ENCODE measurements at places on chromosomes 2 and 18.

DNA sequence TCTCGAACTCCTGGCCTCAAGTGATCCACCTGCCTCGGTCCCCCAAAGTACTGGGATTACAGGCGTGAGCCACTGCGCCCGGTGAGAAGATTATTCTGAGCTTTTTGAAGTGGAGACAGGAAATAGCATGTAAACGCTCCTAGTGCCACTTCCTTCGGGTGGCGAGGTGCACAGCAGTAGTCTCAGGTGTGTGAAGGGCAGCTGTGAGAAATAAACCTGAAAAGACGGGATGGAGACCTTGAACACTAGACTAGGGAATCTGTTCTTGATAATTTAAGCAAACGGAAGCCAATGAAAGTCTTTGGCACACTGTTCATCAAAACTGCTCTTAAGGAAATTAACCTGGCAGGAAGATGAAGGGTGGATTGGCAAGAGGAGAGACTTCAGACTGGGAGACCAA is 439 bp upstream of the PLEKHH2 start:
- no peak for DNase-seq

DNA sequence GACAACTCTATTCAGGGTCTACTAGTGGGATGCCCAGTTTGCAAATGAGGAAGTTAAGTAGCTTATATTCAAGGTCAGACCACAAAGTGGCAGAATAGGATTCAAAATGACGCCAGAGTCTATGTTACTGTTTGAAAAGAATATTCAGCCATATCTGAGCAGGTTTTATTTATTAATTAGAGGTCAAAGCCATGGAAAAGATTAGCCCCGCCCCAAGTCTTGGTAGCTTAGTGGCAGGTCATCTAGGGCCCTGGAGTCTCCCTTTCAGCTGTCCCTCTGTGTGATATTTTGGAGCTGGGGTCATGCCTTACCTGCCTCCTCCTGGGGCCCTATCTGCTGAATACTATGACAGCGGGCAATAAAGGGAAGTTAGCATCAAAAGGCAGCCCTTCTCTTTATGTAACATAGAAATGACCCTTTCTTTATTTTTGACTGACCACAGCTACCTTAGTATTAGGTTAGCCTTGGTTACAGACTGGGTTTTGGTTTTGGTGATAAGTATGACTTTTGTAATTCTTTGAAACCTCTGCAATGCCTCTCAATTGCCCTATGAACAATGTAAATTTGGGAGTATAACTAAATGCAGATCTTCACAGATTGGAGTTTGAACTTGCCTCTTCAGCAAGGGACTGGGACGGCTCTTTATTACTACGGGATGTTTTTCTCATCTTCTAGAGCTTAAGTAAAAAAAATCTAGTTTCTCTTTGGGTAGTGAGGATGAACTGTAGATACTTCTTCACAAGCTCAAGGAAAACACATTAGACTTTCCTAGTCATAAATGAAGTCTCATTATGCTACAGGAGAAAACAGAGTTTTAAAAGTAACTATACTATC is 153.0 kb upstream of the ITGA4 start:
- no peak for DNase-seq

DNA sequence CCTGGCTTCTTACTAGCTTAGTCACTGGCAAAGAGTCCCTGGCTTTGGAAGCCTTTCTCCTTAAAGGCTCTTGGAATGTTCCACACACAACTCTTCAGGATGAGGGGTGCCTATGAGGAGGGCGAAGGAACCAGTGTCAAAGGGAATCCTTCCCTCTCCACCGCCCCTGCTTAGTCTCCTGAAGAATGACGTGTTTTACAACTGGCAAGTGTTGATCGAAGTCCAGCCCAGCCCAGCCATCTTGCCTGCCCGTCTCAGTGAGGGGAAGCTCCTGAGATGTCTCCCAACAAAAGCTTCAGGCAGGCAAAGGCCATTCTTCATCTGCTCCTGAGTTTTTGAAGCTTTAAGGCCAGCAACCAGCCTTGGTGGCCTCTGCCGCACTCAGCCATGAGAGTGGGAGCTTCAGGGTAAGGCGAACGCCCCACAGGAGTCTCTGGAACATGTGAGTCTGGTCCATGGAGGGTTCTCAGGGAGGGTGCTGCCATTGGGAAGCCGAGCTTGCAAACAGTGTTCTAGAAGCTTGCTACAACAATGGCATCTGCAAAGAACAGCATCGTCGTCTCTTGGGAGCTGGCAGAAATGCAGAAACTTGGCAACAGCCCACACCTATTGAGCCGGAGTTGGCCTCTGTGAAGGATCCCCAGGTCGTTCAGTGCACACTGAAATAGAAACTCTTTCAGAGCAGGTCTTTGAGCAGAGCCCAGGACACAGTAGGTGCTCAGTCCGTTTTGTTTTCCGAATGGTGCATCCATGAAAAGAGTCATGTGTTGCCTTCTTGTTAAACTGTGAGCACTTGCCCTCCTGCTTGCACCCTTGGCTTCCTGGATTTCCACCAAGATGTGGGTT is 220.7 kb downstream of the SEPTIN10 start:
- no peak for DNase-seq

DNA sequence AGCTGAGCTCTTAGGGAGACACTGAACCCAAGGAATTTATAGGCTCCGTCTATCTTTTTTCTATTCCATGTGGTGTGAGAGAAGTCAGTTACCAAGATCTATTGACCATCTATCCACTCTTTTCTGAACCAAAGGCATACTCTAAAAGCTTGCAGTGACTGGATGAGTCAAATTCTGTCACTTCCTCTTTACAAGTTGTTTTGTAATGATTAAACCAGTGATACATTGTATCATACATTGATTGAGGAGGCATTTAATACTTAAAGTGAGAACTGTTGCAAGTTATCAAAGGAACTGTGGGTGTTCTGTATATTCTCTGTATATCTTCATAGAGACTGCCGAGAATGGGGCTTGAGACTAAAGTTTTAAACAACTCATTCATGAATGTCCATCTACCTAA is 188.8 kb downstream of the CAMKMT start:
- DNase-seq: no peak

DNA sequence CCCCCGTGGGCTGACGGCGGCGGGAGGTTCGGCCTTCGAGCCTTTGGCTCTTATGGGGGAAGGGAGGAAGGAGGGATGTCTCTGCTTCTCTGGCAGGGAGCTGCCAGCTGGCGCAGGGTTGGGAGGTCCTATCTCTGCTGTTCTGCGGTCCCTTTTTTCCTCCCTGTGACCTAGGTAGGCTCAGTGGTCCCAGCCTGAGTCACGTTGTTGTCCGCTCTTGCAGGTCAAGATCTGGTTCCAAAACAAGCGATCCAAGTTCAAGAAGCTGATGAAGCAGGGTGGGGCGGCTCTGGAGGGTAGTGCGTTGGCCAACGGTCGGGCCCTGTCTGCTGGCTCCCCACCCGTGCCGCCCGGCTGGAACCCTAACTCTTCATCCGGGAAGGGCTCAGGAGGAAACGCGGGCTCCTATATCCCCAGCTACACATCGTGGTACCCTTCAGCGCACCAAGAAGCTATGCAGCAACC is 2.5 kb downstream of the DLX1 start:
- DNase-seq: no peak

- no peak for DNase-seq
These were observed 64.3 kb downstream of the NFATC1 start for GRCh38 chr18:79459946-79460480.

DNA sequence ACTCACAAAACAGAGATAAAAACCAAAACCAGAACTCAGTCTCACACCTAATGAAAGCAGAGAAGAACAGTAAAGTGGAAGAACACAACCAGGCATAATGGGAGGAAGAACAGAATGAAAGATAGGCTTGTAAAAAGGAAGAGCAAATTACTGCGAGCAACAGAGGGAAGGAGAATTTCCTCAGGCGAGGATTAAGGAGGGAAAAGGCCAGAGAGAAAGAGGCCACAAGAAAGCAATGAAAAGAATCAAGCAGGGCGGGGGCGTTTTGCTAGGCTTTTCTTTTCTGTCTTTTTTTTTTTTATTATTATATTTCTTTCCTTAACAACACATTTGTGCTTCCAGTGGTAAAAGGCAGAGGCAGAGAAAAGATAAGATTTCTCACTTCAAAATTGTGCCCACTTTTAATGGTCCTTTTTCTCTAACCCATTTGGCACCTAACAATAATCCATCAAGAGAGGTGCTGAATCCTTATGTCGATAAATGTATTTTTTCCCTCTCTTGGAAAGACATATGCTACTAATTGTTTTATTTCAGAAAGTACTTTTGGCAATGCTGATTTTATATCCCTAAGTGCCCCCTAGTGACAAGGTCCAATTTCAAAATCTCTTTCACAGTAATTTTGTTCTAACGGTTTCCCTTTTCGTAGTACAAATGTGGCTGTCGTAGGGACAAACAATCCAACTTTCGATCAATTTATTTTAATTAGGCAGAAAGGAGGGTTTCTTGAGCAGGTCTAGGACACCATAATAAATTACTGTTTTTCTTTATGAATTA is 138.7 kb upstream of the AQP4 start:
- DNase-seq: no peak

GRCh38 chr18:74351354-74351753 is 35.7 kb downstream of the C18orf63 start:
- no peak for DNase-seq

- DNase-seq: no peak
These were observed 39.1 kb downstream of the STK17B start for GRCh38 chr2:196131949-196132925.
